ENCODE measurements at places on chromosomes 6 and 20.

DNA sequence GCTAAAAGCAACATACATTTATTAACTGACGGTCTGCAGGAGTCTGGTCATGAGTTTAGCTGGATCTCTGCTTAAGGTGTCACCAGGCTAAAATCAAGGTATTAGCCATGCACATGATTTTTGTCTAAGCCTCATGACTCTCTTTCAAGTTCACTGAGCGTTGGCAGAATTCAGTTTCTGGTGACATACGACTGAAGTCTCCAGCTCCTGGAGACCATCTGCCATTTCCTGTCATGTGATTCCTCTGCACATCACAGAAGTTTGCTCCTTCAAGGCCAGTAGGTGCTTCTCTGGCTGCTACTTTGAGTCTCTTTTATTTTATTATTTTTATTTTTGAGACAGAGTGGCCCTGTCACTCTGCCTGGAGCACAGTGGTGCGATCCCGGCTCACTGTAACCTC, 148.4 kb upstream of the EYA4 start:
- no peak for DNase-seq

DNA sequence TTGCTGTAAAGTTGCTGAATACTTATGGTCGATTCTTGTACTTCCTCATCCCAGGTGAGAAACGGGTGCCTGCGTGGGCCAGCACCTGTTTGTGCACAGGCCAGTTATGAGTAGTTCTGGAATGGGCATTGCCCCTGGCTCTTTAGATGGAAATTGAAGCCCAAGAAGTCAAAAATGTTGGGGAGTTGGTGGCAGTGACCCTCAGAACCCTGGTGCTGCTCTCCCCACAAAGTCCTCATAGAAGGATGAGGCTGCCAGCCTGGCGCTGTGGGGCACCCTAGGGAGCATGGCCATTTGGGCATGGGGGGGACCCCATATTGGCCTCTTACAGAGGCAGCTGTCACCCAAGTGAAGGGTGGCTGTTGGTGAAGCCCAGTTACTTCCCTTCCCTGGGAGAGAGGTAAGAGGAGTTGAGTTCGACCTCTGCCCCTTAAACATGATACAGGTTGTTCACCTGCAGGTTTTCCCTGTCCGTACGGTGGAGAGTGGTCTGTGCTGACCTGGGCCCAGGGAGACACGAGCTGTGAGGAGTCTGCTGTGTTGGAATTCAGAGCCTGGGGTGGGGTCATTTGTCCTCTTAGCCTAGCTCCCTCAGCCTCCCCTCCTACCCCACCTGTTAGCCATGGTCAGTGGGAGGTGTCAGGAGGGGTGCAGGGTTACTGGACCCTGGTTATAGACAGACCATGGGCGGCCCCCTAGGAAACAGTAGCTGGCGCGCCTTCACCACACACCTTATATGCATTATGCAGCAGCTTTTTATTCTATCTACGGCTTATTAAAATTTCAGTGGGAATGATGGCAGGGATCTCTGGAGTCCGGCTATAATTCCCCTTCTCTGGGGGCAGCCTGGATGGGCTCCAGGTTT, 4.9 kb downstream of the HMGA1 start:
- DNase-seq = no peak

DNA sequence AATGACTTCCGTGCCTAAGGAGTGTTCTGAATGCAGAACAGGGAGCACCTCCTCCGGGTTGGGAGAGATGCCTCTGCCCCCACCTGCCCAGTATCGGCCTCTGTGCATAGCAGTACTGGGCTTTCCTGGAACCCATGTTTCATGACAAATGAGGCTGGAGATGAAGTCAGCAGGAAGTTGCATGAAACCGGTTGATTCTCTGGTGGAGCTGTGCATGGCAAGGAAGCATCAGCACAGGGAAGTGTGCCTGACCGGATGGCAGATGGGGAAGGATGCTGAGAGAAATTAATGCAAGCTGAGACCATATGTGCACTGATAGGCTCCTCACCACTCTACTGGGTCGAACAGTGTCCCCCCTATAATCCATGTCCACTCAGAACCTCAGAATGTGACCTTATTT, 155.5 kb downstream of the CDH26 start:
- no peak for DNase-seq

GRCh38 chr6:96675597-96675996, 112.7 kb downstream of the FHL5 start:
- DNase-seq = no peak

- DNase-seq = no peak
These were observed 104.8 kb upstream of the SIRPA start for GRCh38 chr20:1790386-1790785.

- no peak for DNase-seq
These were observed 310.7 kb downstream of the EYA4 start for GRCh38 chr6:133551847-133552341.

GRCh38 chr20:35004749-35005462, 49.2 kb downstream of the MYH7B start:
- DNase-seq = no peak

- DNase-seq = no peak
These were observed 145.1 kb downstream of the QKI start for GRCh38 chr6:163559661-163560060.

- DNase-seq = peak; percentile 49
These were observed 67.4 kb downstream of the ALDH8A1 start for GRCh38 chr6:134882426-134883038.

GRCh38 chr20:53522696-53523095, 70.9 kb downstream of the ZNF217 start:
- DNase-seq = no peak
